ENCODE measurements at places on chromosomes 1 and 21.

GRCh38 chr1:155981266-155982088 is 3.1 kb upstream of the ARHGEF2 start:
- no peak for DNase-seq

- no peak for DNase-seq
Measured at GRCh38 chr1:106681939-106682522, 374.4 kb upstream of the PRMT6 start.

DNA sequence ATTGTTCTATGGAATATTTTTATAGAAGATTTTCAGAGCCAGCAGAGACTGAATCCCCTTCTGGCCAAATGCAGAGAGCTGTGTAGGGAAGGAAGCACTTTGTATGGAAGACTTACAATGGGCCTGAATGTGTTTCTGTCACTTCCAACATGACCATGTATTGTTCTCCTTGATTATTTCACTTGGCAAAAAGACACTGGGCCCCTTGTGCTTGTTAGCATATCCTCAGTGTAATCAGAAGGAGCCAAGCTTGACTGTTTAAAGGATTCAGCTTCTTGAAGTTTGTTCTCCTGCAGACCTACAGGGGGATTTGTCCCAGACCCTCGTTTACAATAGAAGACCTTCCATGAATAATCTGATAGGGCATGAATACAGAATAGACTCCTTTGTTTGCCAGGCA is 48.1 kb upstream of the UBE2U start:
- DNase-seq = no peak

GRCh38 chr21:27557356-27557755 is 590.5 kb upstream of the ADAMTS5 start:
- no peak for DNase-seq

DNA sequence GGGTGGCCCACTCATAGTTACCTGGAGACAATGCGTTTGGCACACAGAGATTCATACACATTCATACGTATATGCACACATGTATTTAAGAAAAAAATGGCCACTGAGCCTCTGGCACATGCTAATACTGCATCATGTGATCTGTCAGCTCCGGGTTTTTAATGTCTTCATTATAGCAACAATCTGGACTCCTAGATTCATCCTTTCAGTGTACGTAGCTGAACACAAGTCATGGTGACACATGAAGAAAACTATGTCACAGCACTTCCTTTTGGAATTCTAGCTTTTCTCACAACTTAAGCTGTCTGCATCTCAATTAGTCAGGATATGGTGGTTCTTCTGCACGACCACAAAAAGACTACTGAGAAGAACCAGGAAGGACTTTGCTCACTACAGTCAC is 24.7 kb downstream of the HSF2BP start:
- DNase-seq = no peak

GRCh38 chr21:17780539-17780938 is 38.6 kb downstream of the C21orf91 start:
- peak; percentile 79 for DNase-seq

GRCh38 chr1:226738421-226738994 is 574 bp downstream of the ITPKB start:
- peak; percentile 57 for DNase-seq

GRCh38 chr1:9246841-9247785 is 12.5 kb downstream of the H6PD start:
- DNase-seq = no peak

DNA sequence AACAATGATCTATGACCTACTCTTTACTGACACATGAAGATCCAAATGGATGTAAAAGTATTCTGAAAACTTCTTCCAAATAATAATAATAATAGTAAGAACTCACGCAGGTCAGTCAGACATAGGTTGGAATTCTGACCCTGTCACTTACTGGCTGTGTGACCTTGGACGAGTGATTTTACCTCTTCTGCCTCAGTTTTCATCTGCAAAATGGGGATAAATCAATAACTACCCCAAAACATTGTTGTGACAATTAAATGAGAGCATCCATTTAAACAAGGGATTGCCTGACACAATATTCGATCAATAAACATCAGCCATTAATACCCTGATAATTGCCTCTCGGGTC is 556 bp downstream of the MECR start:
- DNase-seq = no peak

DNA sequence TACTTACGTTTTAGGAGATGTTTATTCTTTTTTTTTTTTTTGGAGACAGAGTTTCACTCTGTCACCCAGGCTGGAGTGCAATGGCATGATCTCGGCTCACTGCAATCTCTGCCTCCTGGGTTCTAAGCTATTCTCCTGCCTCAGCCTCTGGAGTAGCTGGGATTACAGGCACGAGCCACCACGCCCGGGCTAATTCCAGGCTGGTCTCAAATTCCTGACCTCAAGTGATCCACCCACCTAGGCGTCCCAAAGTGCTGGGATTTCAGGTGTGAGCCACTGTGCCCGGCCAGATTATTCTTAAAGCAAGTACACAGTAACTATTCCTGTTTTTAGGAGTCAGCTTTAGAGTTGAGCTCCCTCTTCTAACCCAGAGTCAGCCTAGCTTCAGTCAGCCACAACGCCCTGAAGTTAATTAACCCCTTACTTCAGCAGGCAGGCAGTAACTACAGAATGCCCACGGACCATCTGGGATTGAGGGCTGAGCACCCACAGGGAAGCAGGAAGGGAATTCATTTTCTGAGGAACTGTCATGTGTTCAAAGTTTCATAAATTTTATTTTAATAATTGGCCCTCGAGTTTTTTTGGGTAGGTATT is 5.3 kb upstream of the ID3 start:
- no peak for DNase-seq

- no peak for DNase-seq
Measured at GRCh38 chr1:218742467-218743262, 397.5 kb downstream of the TGFB2 start.

- DNase-seq = no peak
Measured at GRCh38 chr21:42878678-42878992, 704 bp downstream of the WDR4 start.

DNA sequence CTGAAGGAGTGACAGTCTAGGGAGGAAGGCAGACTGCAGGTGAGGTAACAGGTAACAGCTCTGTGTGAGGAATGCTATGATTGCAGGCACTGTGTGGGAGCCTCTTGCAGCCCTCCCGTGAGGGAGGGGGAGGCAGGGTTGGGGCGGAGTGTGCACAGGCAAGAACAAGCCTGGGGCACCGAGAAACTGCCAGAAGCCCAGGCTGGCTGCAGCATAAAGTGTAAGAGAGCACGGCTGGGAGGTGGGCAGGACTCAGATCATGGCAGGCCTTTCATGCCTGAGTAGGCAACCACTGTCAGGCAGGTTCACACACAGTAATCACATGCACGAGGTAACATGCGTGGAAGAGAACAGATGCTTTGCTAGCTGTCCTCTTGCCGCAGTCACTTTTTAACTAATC is 11.3 kb upstream of the RHEX start:
- DNase-seq = no peak

- DNase-seq = no peak
Measured at GRCh38 chr1:17908945-17909344, 153.8 kb downstream of the ACTL8 start.

- no peak for DNase-seq
Measured at GRCh38 chr1:15186846-15187151, 33.3 kb downstream of the TMEM51 start.

DNA sequence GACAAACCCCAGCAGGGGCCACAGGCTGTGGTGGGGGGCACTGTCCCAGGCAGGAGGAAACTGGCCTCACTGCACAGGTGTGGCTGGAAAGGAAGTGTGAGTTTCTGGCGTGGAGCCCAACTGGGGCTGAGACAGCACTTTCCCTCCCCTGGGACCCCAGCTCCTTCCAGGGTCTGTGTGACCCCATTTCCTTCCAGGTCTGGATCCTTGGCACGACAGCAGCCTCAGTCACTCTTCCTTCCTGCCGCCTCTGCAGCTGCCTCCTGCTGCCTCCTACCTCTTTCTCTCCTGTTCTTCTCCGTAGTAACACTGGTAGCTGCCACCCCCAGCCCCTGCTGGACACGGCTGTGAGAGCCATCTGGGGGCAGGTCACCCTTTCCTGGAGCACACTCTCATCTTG is 88.0 kb downstream of the SIK1 start:
- DNase-seq = no peak

DNA sequence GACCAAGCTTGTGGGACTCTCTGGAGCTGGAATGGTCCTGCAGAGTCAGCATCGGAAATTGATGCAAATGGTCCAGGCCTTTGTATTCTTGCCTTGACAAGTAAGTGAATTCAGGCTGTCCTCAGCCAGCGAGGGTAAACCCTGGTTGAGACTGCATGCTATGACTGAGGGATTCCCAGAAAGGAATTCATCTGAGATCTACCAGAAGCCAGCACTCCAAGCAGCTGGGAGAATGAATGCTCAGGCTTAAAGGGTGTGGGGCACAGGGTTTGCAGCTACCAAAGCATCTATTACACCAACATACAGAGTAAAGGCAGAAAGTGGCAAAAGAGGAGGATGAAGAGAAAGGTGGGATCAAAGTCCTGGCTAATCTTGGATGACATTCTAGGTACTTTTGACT is 257.0 kb upstream of the LYPLAL1 start:
- DNase-seq = no peak

- no peak for DNase-seq
Measured at GRCh38 chr1:167997037-167997575, 60.2 kb upstream of the MPC2 start.

GRCh38 chr1:234509457-234510328 is 30.7 kb upstream of the TARBP1 start:
- no peak for DNase-seq

- DNase-seq = no peak
Measured at GRCh38 chr1:201146626-201147390, 7.5 kb downstream of the TMEM9 start.

DNA sequence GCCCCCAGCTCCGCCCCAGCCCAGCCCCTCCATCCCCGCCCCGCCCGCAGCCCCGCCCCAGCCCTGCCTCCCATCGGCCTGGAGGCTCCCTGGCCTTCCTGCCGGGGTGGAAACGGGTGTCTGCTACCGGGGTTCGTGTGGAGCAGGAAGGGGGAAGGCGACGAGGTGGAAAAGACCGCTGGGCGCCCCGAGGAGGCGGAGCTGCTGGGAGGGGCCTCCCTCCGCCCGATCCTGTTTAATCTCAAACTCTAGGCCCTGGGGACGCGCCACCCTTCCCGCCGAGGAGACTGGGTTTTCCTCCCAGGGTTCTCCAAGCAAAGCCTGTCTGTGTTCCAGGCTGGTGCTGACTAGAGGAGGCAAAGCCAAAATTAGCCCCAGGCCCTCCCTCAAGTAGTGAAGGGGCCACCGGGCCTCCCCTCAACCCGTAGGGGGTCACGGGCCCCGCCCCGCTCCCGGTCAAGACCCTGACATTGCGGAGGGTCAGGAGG is 16.2 kb upstream of the TTLL10 start:
- peak; percentile 76 for DNase-seq

DNA sequence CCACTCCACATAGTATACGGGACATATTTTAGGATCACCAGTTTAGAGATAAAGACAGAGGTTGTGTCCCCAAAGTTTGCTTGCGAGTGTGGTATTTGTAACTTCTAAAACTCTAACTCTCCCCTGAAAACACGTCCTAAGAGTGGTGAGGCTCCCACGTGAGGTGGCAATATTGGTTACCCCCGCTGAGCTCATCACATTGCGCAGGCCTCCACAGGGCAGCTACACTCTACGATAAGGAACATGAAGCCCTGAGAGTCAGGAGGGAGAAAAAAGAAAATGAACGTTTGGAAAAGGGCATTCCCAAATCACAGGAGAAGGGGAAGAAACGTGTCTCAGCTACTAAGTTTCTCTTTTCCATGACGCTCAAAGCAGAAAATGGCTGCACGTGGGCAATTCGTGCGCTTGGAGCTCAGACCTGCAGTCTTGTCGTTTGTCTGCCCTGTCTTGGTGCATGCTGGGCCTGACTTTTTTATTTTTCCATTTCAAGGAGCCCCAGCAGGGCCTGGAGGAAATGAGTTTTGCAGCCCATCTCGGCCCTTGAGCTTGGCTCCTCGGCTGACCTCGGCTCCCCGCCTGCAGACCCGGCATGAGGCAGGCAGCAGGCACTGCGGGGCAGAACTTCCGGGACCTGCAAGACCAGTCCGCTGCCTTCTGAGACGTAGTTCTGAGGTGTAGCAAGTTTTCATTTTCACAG is 25.7 kb downstream of the ERG start:
- no peak for DNase-seq

DNA sequence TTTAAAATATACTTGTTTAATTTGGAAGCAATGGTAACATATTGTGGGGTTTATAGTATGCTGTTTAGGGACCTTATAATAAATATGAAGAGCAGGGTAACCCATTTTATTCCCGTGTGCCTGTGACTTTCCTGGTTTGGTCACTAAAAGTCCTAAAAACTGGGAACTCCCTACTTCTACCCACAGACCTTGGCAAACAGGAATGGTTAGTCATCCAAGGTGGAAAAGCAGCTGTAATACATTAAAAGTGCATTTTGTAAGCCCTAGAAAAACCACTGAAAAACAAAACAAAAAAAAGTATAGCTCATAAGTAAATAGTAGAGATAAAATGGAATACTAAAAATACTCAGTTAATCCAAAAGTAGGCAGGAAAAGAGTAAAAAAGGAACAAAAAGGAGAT is 538.9 kb downstream of the LMO4 start:
- no peak for DNase-seq

GRCh38 chr21:28387220-28387619 is 605.5 kb downstream of the LTN1 start:
- no peak for DNase-seq

GRCh38 chr1:149997585-149998262 is 12.8 kb downstream of the OTUD7B start:
- peak; percentile 44 for DNase-seq

- no peak for DNase-seq
Measured at GRCh38 chr1:17278996-17279830, 28.8 kb upstream of the PADI4 start.

GRCh38 chr1:208781391-208782045 is 537.3 kb upstream of the PLXNA2 start:
- no peak for DNase-seq

- no peak for DNase-seq
Measured at GRCh38 chr1:172613294-172613693, 45.6 kb upstream of the FASLG start.

DNA sequence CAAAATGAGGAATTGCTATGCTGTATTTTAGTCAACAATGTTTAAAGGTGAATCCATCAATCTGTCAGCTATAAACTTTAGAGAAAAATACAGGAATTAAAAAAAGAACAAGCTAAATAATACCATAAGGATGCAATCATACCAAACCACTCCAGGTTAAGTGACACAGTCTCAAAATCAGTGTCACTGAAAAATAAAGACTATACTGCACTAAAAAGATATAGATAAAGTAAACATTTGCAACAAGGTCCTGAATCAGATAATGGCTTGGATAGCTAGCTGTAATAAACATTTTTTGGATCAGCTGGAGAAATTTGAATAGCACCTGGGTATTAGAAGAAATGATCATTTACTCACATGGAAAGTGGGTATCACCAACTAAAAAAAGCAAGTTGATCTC is 7.8 kb downstream of the GPBP1L1 start:
- no peak for DNase-seq

GRCh38 chr1:215584389-215584788 is 17.3 kb downstream of the KCTD3 start:
- no peak for DNase-seq

- no peak for DNase-seq
Measured at GRCh38 chr1:50295566-50295965, 127.7 kb downstream of the DMRTA2 start.

GRCh38 chr21:45867671-45868081 is 113.9 kb upstream of the COL6A1 start:
- DNase-seq = no peak
